ENCODE measurements at places on chromosomes 7 and 10.

DNA sequence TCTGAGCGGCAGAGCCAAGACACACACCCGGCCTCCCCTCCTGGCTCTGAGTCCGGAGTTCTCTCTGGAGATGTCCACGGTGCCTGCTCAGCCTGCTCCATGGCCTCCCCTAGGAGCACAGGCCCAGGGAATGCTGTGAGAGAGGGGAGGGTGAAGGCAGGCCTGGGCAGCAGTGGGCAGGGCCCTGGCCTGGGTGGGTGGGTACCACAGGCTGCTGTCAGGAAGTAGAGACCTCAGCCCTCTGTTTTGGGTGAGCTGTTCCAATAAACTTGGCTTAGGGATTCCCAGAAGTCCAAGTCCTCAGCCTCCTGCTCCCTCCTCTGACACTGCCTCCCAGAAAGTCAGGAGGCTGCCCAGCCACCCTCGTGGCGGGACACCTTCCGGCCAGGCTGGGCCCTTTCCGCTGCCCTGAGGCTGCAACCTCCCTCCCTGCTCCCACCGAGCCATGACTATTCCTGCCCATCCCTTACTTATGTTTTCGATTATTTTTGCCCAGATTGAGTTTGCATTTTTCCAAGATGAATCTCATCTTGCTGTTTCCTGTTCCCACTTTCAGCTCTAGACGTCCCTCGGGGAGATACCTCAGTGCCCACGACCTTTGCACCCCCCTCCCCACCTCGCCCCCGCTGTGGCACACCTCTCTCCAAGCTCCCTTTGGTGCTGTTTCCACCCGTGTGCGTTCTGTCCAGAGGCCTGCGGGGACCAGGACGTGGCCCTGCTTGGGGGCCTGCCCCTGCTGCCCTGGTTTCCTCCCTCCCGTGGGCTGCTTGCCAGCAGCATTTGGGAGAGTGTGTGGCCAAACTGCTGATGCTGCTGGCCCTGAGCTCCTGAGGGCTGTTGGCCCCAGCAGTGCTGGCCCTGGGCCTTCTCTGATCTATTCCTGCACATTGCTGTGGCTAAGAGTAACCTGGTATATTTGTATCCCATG, 5.8 kb upstream of the POLM start:
- DNase-seq, result no peak

GRCh38 chr10:63013755-63014154, 119.4 kb upstream of the NRBF2 start:
- DNase-seq, result no peak

GRCh38 chr10:78903341-78903940, 165.3 kb upstream of the ZMIZ1 start:
- no peak for DNase-seq

- DNase-seq, result no peak
These were observed 992.2 kb downstream of the PCDH15 start for GRCh38 chr10:53808677-53809372.

DNA sequence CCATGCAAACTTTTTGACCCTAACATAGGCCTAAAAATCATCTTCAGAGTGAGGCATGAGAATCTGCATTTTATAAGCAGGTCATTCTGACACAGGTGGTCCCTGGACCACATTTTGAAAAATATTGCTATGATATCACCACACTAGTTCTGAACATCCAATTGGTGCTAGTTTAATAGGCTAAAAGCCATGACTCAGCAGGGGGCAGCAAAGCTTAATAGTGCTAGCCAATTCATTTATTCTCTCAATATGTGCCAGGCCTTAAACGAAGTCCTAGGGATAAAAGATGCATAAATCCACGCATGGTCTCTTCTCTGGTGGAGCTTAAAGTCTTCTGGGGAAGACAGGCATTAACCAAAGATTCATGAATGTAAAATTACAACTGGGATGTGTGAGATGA, 10.2 kb upstream of the SLC25A28 start:
- DNase-seq, result no peak

GRCh38 chr7:21238400-21239116, 189.3 kb upstream of the SP4 start:
- DNase-seq, result no peak

DNA sequence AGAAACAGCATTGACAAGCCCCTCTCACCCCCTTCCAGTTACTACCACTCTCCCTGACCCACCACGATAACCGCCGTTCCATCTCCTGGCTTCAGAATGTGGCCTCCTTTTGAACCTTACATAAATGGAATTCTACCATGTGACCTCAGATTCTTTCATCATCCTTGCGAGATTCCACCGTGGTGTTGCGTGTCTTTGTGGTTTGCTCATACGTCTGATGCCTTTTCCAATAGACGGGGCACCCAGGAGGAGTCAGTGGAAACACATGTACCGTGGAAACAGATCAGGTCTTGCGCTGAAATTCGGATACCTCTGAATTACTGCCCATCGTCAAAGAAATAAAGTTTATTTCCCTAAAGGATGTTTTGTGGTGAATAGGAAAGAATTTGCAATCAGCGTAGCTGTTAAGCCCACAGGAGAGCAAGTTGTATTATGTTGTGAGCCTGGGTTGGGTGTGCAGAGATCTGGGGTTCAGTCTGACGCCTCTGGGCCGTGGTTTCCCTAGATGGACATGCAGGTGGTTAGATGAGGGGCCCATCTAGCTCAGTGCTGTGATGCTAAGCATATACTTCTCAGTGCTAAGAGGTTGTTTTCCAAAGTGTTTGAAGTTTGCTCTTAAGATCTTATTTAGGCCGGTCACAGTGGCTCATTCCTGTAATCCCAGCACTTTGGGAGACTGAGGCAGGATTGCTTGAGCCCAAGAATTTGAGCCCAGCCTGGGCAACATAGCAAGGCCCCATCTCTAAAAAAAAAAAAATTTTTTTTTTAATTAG, 29.1 kb downstream of the GTF2IRD1 start:
- DNase-seq, result no peak

DNA sequence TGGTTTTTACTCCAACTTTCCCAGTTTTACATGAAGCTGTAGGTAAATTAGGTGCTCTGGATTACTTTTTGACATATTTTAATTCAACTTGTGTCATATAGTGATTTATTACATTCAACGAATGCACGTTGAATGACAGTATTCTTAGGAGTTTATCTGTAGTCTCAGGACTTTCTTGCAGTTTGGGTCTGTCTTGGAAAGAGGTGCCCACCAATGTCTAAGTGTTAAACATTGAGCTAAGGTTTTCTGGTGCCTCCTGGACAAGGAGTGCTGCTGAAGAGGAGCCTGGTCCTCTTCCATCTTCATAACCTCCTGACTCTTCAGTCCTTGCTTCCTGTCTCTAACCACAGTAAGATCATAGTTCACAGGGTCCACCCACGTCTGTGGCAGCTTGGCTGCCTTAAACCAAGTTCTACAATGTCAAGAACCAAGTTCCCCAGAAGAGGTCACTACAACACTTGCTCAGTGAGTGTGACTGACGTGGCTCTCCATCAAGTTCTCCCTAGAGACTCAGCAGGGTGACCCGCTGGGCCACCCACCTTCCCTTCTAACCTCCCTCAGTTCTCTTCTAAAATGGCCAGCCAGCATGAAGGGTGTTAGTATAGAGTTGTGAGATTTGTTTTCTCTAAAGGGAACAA, 6.1 kb downstream of the NPY start:
- DNase-seq, result no peak
